ENCODE measurements at places on chromosomes 7 and 10. TPM values are rescaled to one million over a fixed set of nuclear protein-coding genes. Genes with fewer than 3 reads are reported as not detected.

The SLC13A1 gene
- total RNA-seq: not detected

DNA sequence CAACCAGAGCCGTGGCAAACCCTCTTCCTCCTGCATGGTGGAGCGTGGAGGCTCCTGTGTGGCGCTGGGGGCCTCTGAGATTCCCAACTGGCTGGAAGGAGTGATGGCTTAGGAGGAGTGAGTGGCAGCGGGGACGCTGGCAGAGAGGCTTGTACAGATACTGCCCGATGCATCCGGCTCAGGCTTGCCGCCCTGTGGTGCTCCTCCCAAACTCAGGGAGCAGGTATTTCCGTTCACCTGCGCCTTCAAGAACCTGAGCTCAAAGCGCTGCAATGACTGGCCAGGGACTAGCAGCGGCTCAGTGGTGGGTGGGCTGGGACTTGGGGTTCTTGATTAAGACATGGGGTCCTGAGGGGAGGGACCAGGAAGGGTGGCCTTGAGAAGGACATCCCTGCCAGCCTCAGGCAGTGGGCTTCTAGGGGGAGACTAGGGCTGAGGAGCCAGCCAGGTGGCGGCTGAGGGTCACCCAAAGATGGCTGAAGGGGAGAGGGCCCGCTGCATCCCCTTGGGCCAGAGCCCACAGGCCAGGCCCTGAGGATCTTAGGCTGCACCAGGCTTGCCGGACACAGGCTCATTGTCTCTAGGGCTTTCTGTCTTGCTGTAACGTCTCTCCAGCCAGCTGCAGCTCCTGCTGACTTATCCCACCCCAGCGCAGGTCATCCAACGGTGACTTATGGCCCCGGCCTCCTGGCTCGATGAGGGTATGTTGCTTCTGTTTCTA lies 3.2 kb downstream of the ZNF775 start:
- peaks cover 86% of the 10 kb centered on the region for H3K4me1 ChIP-seq
- H3K36me3 ChIP-seq: no peaks in the 10 kb centered on the region
- no peak overlapping the region for H3K4me3 ChIP-seq
- H3K27ac ChIP-seq: peak overlapping the region; percentile 87

- no peak overlapping the region for H3K27ac ChIP-seq
- DNase-seq: no peak
- no peaks in the 10 kb centered on the region for H3K36me3 ChIP-seq
- no peaks in the 10 kb centered on the region for H3K27me3 ChIP-seq
Measured at GRCh38 chr7:152667958-152668357, 8.0 kb downstream of the XRCC2 start.

DNA sequence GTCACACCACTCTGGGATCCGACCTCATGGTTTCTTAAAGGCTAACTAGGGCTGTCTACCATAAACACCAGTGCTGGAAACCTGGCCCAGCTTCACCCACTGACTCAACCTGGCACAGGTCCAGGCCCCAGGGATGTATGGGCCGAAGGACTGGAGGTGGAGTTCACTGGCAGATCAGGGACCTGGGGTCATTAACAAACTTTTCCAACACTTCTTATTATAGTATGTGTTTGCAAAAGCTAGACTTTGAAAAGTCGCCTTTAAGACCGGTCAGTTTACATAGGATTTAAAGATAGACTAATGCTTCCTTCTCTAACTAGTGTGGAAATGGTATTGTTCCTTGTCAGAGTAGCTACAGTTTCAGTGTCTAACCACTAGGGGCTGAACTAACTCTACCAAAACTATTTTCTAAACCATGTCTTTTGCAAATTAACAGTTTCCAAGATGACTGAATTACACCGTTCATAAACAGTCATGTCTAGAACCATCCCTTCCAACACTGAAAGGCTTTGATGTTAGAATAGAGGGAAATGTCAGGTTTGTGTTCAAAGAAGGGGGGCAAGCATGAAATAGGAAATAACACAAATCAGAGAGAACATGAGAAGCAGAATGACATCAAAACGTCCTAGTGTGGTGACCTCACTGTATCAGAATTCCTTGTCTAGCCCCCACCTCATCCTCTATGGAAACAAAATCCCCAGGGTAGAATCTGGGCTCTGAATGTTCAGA lies 29.7 kb downstream of the STN1 start:
- peak overlapping the region; percentile 71 for H3K27ac ChIP-seq
- H3K4me3 ChIP-seq: no peak overlapping the region
- H3K36me3 ChIP-seq: no peaks in the 10 kb centered on the region
- peak; percentile 41 for DNase-seq

GRCh38 chr7:149071641-149072437 lies 18.7 kb downstream of the ZNF786 start:
- no peak overlapping the region for H3K27ac ChIP-seq
- DNase-seq: no peak
- no peaks in the 10 kb centered on the region for H3K27me3 ChIP-seq
- H3K36me3 ChIP-seq: no peaks in the 10 kb centered on the region
- H3K4me1 ChIP-seq: no peaks in the 10 kb centered on the region

DNA sequence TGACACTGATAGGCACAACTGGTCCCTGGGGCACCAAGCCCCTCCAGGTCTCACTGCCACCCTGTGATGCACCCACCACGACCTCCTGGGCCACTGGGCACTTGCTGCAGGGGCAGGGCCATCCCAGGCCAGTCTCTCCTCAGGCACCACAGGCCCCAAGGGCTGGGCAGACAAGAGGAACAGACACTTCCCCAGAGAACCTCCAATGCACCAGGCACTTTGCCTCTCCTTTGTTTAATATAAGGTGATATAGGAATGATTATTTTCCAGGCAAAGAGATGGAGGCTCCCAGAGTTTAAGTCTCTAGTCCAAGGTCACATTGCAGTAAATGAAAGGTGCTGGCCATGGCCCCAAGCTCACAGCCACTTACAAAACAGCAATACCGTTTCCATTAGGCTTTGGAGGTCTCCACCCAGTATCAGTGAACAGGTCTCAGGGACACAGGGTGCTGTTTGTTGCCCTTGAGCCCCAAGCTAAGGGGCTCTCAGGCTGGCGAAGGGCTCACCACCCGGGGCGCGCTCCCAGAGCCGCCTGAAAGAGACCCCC lies 4.5 kb downstream of the DEPP1 start:
- DNase-seq: no peak
- no peaks in the 10 kb centered on the region for H3K27me3 ChIP-seq
- peak overlapping the region; percentile 49 for H3K4me3 ChIP-seq
- peaks cover 36% of the 10 kb centered on the region for H3K4me1 ChIP-seq
- H3K27ac ChIP-seq: peak overlapping the region; percentile 90
- H3K36me3 ChIP-seq: no peaks in the 10 kb centered on the region

DNA sequence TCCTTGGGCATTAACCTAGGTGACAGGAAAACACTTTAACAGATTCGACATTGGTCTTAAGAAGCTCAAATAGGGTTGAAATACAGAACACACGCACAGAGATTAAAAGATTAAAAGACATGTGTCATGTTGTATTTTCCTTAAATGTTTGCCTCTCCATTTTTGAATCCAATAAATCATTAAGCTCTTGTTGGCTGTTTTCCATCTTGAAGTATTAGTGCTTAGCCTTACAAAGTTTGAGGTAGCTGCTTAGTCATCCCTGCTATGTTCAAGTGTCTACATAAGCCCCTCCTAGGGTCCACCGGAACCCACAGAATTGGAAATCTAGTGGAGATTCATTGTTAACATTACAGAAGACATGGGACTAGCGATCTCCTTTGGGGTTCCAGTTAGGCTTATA lies 12.7 kb upstream of the GJD4 start:
- H3K36me3 ChIP-seq: no peaks in the 10 kb centered on the region
- H3K4me1 ChIP-seq: no peaks in the 10 kb centered on the region
- H3K27ac ChIP-seq: no peak overlapping the region
- no peak for DNase-seq

All from tibial nerve (tissue), 4 donors.